ENCODE measurements at places on chromosomes 1 and 21. TPM values are rescaled to one million over a fixed set of nuclear protein-coding genes. Genes with fewer than 3 reads are reported as not detected.

C1orf185 gene
- total RNA-seq, result not detected

SPATA46 gene
- total RNA-seq, result not detected

CFHR5 gene
- not detected for total RNA-seq

FCRL4 gene
- not detected for total RNA-seq

LCE1E gene
- total RNA-seq, result not detected

DNALI1 gene
- total RNA-seq, result 0.07 TPM

CYP4Z1 gene
- not detected for total RNA-seq

CHI3L1 gene
- not detected for total RNA-seq

USH2A gene
- not detected for total RNA-seq

RBP7 gene
- 5.2 TPM for total RNA-seq

AMPD1 gene
- not detected for total RNA-seq

DRAXIN gene
- 0.08 TPM for total RNA-seq

LCE1C gene
- not detected for total RNA-seq

IGSF3 gene
- total RNA-seq, result 18.0 TPM

ST6GALNAC5 gene
- not detected for total RNA-seq

MX1 gene
- total RNA-seq, result 1.8 TPM

VSIG8 gene
- not detected for total RNA-seq

UCHL5 gene
- 42.8 TPM for total RNA-seq

PRAMEF7 gene
- not detected for total RNA-seq

PGLYRP3 gene
- total RNA-seq, result not detected

A3GALT2 gene
- total RNA-seq, result not detected

TMEM269 gene
- 0.08 TPM for total RNA-seq

All from A549 treated with CORT108297 at 1 μM for 4 hours (cell line).